ENCODE measurements at places on chromosomes 12 and 14.

- DNase-seq: no peak
These were observed 49.9 kb upstream of the LTBP2 start for GRCh38 chr14:74661726-74662450.

- no peak for DNase-seq
These were observed 13.5 kb downstream of the PTGER2 start for GRCh38 chr14:52327374-52328226.

GRCh38 chr12:124636138-124636978, 68.9 kb upstream of the NCOR2 start:
- DNase-seq: no peak

- no peak for DNase-seq
These were observed 5.0 kb upstream of the GAPDH start for GRCh38 chr12:6529291-6529737.

- DNase-seq: peak; percentile 8
These were observed 18.1 kb upstream of the SGPP1 start for GRCh38 chr14:63745858-63746425.

- DNase-seq: peak; percentile 35
These were observed at the start of gene SYNE3 for GRCh38 chr14:95516554-95517181. TSS of gene SYNE3 (minus strand) at chr14:95516650. CDS start at chr14:95475821, 40,829 bp downstream.

- DNase-seq: no peak
These were observed 54.5 kb upstream of the MAX start for GRCh38 chr14:65156568-65157366.

- no peak for DNase-seq
These were observed 2.3 kb upstream of the TAS2R14 start for GRCh38 chr12:10941369-10941768.

- DNase-seq: no peak
These were observed 3.9 kb upstream of the ABHD4 start for GRCh38 chr14:22594156-22594716.

DNA sequence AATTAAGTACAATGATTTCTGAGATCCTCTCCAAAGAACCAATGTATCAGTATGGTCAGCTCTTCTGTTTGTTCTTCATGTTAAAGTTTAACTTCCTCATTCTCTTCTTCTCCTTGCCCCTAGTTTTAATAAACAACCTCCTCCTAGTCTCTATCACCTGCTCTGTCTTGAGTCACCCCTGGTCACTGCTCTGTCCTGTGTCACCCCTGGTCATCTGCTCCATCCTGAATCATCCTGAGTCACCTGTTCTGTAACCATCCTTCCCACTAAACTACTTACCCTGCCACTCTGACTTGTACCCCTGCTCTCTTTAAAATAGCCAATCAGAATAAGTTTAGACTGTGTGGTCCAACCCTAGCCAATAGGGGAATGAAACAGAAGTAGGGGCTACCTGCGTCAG, 100.5 kb downstream of the ALG10B start:
- no peak for DNase-seq

- no peak for DNase-seq
These were observed 40.8 kb downstream of the NINJ2 start for GRCh38 chr12:622416-622815.

DNA sequence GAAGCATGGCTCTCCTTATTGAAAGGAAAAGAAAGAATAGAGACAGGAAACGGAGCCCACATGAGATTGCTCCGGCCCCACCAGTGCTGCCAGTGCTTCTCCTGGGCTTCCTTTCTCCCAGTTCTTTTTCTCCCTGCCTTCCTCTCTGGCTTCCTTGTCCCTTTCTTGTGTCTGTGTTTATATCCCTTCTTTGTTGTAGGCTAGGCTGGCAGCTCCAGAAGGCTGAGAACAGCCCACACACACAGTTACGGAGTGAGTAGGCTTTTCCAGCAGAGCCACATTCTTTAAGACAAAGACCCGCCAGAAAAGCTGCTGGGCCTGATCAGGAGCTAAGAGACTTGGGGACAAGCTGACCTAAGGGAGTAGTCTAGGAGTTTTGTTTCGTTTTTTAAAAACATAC, 13.0 kb downstream of the CIPC start:
- no peak for DNase-seq

Data from effector memory CD4-positive, alpha-beta T cell (primary cell).